ENCODE measurements at places on chromosomes 5 and 9.

DNA sequence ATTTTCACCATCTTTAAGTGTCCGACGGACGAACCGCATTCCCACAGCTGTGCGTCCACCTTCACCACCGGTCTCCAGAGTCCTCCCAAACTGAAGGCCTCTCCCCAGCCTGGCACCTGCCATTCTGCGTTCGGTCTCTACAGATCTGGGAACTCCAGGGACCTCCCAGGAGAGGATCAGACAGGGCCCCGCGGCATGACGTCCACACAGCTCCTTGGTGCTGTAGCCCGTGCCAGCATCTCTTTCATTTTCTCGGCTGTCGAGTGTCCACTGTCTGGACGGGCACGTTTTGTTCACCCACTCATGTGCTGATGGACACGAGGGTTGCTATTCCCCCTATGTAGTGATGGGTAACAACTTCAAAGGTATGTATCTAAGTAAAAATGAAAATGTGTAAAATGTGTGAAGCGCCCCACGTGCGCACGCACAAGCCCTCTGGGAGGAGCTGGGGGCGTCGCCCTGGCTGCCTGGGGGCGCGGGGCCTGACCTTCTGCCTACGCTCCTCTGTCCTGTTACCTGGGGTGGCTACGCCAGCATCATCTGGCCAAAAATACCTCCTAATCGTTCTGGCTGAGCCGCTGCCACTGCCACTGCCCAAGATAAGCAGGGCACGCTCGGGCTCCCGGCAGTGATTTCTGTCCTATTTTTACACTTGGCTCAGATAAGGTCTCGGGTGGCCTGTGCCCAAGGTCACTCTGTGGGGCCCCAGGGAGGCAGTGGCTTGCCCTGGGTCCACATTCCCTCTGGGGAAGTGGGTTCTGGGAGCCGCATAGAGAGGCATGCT lies 10.8 kb upstream of the SLC12A7 start:
- no peak for DNase-seq

- no peak for DNase-seq
Measured at GRCh38 chr5:159901308-159901707, 15.0 kb upstream of the ADRA1B start.

DNA sequence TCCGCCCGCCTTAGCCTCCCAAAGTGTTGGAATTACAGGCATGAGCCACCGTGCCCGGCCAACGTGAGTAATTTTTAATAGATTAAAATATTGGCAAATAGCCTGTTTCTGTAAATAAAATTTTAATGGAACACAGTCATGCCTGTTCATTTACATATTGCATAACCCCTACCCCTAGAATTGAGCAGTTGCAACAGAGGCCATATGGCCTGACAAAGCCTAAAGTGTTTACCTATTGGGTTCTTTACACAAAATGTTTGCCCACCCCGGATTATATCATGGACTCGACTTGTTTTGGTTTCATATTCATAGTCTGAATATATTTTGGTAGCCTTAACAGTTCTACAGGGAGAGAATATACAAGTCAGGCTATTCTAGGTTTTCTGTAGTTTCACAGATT lies 5.3 kb downstream of the NSA2 start:
- DNase-seq, result no peak

- no peak for DNase-seq
Measured at GRCh38 chr5:170597109-170597751, 93.4 kb downstream of the KCNIP1 start.

DNA sequence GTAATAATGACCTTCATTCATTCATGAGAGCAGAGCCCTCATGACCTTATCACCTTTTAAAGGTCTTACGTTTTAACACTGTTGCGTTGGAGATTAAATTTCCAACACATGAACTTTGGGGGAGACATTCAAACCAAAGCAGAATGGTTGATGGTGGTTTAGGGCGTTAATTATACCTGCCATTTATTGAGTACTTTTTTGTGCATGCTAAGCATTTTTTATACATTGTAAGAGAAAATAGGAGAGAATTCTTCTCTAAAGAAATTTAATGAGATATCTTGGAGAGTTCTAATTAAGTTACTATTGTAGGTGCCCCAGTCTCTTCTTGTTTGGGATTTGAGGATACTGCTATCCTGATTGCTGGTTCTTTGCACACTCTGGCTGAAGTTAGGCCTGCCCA lies 12.4 kb downstream of the AP3S1 start:
- DNase-seq, result no peak

All from thoracic aorta (tissue), 2 donors.